ENCODE measurements at places on chromosomes 7 and 10.

DNA sequence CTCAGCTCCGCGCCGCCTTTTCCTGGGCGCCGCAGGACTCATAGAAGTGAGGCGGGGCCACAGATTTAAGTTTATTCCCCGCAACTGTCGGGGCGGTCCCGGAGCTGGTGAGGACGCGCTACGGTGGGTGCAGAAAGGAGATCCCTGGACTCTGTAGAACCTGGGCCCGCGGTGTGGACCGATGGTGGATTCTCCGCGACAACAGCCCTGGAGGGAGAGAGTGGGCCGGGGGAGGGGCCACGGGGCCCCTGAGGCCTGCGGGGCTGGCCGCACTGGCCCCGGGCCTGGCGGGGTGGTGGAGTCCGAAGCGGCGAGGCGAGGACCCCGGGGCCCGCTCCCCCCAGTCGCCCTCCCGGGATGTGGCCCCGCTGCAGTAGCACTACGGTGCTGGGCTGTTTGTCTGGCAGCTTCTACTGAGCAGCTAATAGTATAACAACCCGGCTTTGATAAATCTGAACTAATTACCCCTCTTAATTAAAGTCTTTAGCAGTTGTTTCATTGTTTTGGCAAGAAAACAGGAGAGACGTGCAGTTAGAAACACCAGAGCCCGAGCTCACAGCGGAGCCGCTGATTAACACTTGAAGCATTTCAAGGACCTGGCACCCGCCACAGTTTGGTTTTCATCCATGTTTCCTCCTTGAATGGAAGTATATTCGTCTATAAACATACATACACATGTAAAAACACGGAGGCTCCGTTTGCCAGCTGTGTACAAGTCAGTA, 4.2 kb downstream of the FEZF1 start:
- no peak for DNase-seq

DNA sequence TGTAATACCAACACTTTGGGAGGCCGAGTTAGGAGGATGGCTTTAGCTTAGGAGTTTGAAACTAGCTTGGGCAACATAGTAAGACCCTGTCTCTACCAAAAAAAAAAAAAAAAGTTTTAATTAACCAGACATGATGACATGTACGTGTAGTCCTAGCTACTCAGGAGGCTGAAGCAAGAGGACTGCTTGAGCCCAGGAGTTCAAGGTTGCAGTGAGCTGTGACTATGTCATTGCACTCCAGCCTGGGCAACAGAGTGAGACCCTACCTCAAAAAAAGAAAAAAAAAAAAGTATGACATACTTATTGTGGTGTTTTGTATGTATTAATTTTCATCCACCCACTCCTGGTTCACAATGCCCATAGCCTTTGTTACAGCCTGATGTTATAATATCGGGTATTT, 69.7 kb downstream of the GSAP start:
- no peak for DNase-seq

DNA sequence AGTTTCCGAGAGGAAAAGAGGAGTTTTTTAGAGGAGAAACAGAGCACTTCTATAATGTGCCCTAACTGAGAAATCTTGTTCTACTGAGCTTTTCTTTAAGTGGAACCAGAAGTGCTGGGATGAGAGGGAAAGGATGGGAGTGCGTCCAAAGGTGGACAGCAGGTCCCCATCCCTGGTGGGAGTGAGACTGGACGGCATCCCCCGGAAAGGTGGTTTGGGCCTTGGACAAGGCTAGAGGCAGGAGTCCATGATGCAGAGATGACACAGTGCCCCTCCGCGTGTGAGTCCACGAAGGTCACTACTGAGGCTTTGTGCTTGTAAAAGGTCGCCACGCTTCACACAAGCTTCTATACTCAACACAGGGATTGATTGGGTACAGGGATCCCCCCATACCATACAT, 6.1 kb upstream of the EN2 start:
- DNase-seq: no peak

- DNase-seq: no peak
These were observed 66.8 kb upstream of the SEPHS1 start for GRCh38 chr10:13414855-13415254.

GRCh38 chr10:114151486-114151885, 22.5 kb downstream of the CCDC186 start:
- DNase-seq: no peak

DNA sequence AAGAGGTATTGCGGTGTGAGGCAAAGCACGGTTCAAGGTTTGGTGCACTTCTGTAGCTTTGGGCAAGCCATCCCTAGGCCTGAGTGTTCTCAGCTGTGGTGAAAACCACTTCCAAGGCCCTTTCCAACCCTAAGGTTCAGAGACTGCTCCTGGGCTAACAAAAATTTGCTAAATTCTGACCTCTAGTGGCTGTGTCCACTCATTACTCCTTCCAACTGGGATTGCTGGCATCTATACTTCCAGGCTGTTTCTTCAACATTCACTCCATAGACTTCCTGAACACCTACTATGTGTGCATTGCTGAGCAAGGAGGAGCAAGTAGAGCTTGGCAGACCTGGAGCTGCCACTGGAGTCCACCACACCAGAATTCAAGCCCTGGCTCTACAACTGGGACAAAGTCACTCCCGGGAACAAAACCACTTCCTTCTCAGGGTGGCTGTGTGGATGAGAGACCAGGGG, 29.3 kb upstream of the SH3PXD2A start:
- DNase-seq: peak; percentile 29

DNA sequence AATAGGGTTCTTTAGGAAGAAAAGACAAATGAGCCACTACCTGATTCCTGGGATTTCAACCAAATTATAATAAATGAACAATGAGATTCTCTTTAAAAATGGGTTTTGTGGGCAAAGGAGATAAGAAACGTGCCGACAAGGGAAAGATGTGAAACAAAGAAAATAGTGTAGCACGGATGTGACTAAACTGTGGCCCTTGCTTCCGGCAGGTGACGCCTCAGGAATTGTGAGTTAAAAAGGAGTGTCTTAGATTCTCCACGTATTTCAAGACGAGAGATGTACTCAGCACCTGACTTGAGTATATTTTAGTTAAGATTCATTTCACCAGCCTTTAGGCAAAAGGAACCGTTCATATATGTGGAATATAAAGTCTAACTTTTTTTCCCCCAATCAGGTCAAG, 75.9 kb downstream of the DNAH11 start:
- DNase-seq: no peak

- DNase-seq: no peak
These were observed 115.4 kb upstream of the TNRC18 start for GRCh38 chr7:5539013-5539411.

- no peak for DNase-seq
These were observed 100.4 kb upstream of the ARHGAP21 start for GRCh38 chr10:24824124-24824523.

DNA sequence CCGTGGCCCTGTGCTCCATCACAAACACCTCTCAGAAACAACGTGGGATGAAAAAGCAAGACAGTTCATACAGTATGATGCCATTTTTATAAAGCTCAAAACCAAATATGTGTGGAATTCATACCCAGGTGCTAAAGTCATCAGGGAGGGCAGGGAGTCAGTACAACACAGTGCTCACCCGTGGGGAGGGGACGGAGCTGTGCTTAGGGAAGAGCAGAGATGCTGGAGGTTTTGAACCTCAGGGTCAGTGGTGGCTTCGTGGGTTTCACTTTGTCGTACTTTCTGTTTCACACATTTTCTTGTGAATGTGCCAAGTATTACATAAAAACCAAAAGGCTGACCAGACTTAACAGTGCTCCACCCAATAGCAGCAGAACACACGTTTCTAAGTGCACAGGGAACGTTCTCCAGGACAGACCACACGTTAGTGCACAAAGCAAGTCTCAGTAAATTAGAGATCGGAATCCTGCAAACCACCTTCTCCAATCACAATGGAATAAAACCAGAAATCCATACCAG, 21.2 kb downstream of the ZMIZ2 start:
- DNase-seq: peak; percentile 60
